ENCODE measurements at places on chromosomes 16 and 17. TPM values are rescaled to one million over a fixed set of nuclear protein-coding genes. Genes with fewer than 3 reads are reported as not detected.

GRCh38 chr16:86244158-86244557 lies 266.2 kb upstream of the FOXF1 start:
- no peak for DNase-seq

GRCh38 chr16:52512297-52512987 lies 34.5 kb downstream of the TOX3 start:
- no peak for DNase-seq

DNA sequence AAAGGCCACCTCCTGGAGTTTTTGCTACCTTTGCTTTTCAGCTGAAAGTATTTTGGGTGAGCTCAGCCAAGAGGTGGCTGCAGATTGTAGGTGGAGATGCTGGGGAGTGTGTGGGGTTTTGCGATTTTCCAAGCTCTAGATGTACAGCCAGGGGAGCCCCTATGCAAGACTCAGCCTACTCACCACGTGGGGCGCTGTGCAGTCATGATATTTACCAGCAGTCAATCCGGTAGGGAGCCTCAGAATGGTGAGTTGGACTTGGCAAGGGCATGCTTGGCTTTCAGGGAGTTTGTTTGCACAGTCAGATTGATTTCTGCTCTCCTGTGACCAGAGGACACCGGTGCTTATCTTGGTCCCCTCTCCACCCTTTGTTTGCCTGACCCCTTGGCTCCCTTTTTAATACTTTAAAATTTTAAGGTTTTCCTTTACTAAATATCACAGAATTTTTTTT lies 175.3 kb downstream of the UTP18 start:
- no peak for DNase-seq

DNA sequence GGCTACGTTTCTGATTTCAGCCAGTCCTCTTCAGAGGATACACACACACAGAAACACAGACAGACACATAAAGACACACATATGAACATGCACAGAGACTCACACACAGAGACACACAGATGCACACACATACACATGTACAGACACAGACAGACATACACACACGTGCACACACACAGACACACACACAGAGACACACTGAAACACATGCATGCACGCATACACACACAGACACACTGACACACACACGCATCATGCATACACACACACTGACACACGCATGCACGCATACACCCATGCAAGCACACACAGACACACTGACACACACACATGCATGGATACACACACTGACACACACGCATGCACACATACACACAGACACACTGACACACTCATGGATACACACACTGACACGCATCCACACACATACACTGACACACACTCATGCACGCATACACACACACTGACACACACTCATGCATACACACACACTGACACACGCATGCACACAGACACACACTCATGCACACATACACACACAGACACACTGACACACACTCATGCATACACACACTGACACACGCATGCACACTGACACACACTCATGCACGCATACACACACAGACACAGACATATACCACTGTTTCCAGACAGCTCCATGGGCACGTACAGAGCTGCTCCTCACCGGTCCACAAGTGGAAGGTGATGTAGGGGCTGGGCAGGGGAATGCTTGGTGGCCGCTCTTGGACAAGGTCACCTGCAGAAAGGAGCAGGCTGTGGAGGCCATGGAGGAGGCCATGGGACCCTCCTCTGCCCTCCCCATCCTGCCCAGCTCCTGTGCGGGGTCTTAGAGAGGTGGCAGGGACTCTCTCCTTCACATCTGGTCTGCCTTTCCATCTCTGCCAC lies 30.1 kb upstream of the MFSD6L start:
- DNase-seq, result no peak

DNA sequence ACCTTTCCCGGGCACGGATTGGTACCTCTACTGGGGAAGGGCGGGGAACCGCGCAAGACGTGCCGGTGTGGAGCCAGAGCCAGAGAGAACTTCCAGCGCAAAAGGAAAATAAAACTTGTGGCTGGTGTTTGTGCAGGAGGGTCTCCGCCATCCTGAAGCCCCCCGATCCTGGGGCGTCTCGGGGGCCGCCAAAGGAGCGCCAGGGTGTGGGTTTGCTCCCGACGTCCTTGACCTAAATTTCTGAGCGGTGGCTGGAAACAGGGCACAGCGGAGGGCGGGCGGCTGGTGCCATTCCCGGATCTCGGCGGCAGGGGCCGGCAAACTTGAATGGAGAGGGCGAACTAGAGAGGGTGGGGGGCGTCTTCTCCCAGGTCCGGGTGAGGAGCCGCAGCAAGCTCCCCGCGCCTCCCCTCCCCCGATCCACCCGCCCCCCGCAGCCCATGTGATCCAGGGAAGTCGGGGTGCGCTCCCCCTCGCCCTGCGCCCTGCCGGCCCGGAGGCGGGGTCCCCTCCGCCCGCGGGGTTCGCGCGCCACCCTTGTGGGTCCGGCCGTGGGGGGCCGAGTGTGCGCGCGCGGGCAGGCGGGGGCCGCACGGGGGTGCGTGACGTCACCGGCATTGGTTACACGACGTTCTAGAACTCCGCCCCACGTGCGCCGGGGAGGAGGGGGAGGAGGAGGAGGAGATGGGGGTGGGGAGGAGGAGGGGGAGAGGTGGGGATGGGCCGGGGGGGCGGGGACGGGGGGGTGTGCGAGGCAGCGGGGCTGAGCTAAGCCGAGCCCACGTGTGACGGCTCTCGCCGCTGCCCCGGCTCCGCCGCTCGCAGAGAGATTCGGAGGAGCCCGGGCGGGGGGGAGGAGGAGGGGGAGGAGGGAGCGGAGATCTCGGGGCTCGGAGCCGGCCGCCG lies at the start of gene MSI2:
MSI2 (plus strand) TSS at position 748 of the 906 bp plus-strand sequence. CDS start 220 bp downstream, outside the sequence.
- peak; percentile 92 for DNase-seq

- DNase-seq, result no peak
These were observed 48.8 kb upstream of the CBX4 start for GRCh38 chr17:79888009-79888540.

DNA sequence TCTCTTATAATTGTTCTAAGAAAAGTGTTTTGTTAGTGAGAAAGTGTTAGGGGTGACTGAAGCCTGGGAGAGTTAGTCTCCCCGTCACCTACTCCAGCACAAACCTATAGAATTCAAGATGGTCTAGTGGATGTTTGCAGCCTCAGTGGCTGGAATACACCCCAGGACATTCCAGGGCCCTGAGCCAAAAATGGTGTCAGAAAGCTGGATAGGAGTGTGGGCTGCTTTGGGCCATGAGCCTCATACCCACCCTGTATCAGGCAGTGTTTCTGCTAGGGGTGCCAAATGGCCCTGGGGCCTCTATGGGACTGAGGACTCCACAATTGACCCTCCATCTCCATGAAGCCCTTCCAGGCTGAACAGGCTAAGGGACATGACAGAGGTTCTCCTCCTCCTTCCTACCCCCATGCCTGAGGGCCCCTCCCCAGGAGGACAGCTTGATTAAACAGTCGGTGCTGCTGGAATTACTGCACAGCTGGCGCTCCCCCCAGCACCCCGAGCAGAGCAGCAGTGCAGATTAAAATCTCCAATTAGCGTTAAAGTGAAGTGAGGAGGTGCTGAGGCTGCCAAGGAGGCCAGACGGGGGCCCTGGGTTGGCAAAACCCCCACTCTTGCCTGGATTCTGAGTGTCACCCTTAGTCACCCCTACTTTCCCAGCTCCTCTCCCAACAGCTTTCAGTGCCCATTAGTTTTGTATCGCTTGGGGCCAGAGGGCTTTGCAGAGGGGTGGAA lies 59.1 kb downstream of the NEUROD2 start:
- DNase-seq, result no peak

The LAT gene
- 237 TPM for total RNA-seq

The SPAG9 gene
- total RNA-seq, result 59.4 TPM

The SLC16A11 gene
- 1.4 TPM for total RNA-seq

All from T-cell (primary cell).